T follicular helper cell (primary cell): ENCODE measurements at places on chromosomes 12 and 14.
A peak's percentile ranks its signal among the peaks of the same experiment; 100 is the strongest.

- DNase-seq, result no peak
Observed at GRCh38 chr14:96039633-96040311, 610 bp downstream of the C14orf132 start.

DNA sequence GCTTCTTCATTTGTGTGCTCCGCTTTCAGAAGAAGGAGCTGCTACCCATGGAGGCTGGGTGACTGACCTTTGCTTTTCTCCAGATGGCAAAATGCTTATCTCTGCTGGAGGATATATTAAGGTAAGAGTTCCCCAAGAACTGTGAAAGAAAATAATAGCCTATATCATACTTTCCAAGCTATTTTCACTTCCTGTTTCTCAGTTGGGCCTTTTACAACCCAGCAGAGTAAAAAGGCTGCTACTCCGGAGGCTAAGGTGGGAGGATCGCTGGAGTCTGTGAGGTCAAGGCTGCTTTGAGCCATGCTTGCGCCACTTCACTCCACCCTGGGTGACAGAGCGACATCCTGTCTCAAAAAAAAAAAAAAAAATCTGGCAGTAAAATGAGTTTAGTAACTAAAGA, 82.1 kb downstream of the APAF1 start:
- DNase-seq, result no peak

DNA sequence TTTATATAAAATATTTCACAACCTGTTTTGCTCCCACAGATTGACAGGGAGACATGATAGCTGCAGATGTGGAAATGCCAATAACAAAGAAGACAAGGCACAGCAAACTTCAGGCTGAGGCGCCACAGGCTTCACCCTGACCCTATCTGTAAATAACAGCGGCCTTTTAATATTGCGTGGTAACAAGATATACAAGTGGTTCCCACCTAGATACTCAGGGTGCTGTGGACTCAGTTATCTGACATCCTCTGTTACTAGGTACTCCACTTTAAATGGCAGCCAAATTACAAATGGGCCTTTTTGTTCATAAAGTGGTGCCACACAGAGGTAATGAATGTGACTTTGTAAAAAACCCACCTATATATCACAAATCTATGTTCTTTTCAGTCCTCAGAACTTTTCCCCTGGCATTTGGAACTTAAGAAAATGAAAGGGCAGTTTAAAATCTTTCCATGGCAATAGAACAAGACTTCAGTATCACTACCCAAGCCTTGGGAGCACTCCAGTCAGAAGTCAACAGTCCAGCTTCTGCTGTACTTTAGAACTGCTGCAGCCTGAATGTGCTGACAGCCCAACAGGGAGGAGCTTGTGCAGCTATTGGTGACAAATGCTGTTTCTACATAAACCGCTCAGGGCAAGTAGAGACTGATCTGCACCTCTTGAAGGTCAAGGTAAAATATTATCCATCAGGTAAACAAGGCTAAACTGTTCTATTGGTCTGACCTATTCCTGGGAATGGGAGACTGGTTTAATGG, 86.2 kb upstream of the DCD start:
- no peak for DNase-seq

GRCh38 chr14:24481622-24482324, 26.3 kb downstream of the CMA1 start:
- DNase-seq, result peak; percentile 7

- DNase-seq, result no peak
Observed at GRCh38 chr14:64676410-64677008, 27.7 kb upstream of the PLEKHG3 start.

DNA sequence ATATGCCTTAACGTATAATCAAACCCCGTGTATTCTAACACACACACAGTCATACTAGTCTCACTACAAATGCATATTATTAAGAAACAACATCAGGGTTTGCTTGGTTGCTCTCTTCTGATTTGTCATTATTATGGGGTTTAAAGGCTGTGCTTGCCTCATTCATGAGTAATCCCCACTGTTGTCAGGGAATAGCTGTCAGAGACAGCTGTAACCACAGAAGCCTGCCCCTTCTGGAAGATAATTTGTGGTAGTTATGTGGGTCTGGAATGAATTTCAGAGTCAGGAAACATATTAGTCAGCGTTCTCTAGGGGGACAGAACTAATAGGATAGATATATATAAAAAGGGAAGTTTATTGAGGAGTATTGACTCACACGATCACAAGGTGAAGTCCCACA, 456.9 kb upstream of the TMEM132C start:
- no peak for DNase-seq

- no peak for DNase-seq
Observed at GRCh38 chr14:49992901-49993339, 100.0 kb downstream of the ARF6 start.

DNA sequence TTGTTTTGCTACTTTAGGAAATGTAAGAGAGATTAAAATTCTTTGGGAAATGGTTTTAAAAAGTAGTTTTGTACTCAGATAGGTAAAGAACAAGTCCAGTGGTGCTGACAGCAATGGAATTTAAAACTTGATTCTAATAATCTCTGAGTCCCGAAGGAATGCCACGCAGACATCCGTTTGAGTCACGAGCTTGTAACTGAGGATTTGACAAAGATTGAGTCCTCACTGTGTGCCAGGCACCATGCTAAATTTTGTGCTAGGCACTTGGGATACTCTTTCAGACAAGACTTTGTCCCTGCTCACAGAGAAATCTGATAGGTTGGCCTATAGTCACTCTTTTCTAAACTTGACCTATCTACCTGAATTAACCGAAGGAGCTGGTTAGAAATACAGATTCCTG, 12.7 kb downstream of the FLRT2 start:
- DNase-seq, result no peak

DNA sequence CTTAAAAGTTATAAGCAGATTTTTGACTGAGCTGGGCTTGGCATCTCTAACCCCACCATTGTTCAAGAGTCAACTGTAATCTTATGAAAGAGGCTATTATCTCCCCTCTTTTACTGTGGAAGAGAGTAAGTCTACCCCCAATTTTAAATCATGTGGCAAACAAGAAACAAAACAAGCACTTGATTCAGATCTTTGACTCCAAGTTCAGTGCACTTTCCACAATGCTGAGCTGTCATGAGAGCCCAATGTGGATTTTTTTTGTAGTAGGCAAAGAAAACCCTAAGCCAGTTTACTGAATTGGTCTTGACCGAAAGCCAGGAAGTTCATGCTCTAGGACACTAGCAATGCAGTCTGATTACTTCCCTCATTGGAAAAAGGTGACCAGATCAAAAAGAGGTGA, 306.2 kb downstream of the GALC start:
- DNase-seq, result no peak

DNA sequence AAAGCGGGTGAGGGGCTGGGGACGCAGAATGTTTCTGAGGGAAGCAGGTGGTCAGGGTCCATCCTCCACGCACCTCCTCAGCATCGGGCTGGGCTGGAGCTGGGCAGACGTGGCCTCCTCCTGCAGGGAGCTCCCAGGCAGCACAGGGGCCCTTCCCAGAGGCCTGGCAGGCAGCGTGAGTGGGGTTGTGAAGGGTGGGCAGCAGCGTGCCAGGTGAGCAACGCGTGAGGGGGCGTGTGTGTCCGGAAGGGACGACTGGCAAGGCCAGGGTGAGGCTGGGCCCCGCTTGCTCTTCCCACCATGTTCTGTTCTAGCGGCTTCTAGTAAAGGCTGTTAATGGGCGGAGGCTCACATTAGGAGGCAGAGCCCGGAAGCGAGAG, 17.1 kb downstream of the ANKRD9 start:
- DNase-seq, result no peak

GRCh38 chr12:17301544-17301943, 695.6 kb upstream of the LMO3 start:
- no peak for DNase-seq

GRCh38 chr14:24984846-24985589, 64.9 kb downstream of the STXBP6 start:
- DNase-seq, result no peak

- no peak for DNase-seq
Observed at GRCh38 chr12:51793201-51793600, 55.3 kb downstream of the FIGNL2 start.

DNA sequence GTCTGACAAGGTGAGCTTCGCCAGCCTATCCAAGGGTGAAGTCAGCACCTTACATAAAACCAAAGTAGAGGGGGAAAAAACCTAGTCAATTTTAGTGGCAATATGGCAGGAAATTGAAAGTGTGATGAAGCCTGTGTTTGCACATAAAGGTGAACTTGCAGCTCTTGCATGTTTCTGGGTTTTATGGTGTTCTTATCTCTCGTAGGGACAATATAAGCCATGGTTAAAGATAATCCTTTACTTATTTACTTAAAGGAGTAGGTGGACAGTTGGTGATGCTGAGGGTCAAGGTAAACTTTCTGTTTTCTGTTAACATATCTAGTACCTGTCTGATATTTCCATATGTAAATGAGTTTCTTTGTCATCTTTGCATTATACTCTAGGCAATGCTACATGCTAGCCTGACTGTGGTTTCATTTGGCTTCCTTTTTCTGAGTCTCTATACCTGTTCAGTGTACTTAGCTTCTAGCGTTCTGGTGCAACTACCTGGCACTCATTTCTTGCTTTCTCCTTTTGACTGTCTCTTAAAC, 32.8 kb downstream of the CCDC91 start:
- no peak for DNase-seq

DNA sequence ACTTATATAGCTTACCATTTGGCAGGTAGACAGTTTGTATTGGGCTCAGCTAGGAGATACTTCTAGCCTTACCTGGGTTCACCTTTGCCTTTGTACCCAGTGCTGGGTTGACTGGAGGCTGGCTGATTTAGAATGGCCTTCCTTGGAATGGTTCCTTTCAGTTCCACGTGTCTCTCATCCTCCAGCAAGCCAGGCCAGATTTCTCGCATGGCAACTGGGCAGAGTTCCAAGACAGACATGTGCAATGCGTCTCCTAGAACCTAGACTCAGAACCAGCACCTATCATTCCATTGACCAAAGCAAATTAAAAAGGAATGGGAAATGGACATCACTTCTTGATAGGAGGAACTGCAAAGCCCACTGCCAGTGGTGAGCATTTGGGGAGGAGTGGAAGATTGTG, 79.1 kb upstream of the BDKRB2 start:
- DNase-seq, result no peak

- DNase-seq, result no peak
Observed at GRCh38 chr12:111295176-111295575, 73.7 kb downstream of the PHETA1 start.

DNA sequence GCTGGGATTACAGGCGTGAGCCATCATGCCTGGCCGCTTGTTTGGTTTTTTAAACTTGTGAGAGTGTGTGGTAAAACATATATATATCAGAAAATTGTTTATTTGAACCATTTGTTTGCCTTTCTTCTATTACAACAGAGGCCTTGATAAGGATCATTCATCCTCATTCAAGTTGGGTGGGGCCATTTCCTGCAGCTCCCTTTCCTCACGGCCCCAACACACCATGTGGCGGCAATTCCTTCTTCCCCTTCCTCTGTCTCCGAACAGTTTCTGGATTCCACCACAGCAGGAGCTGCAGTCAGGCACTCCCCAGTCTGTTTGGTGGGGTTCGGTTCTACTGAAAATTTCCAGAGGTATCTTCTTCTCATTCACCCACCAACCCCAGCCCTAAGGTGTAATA, 42.0 kb upstream of the RASSF3 start:
- DNase-seq, result no peak

DNA sequence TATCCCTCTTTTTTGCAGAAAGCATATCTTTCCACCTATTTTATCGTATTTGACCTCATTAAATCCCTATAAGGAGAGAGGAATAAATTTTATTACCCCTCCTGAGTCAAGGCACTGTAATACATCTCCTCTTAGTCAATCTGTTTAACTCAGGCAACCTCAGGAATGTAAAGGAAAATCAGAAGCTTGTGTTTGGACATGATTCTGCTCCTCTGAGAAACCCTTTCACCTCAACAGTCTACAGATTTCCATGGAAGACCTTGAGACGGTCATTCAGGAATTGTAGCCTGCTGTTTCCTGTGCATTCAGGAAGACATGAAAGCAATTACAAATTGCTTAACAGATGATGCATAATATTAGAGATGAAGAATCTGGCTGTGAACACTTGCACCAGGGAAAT, 360.8 kb downstream of the PAWR start:
- DNase-seq, result no peak

GRCh38 chr14:104359301-104359968, 220.1 kb upstream of the C14orf180 start:
- no peak for DNase-seq

- DNase-seq, result peak; percentile 33
Observed at GRCh38 chr12:57842342-57843294, 3.9 kb downstream of the CTDSP2 start.

DNA sequence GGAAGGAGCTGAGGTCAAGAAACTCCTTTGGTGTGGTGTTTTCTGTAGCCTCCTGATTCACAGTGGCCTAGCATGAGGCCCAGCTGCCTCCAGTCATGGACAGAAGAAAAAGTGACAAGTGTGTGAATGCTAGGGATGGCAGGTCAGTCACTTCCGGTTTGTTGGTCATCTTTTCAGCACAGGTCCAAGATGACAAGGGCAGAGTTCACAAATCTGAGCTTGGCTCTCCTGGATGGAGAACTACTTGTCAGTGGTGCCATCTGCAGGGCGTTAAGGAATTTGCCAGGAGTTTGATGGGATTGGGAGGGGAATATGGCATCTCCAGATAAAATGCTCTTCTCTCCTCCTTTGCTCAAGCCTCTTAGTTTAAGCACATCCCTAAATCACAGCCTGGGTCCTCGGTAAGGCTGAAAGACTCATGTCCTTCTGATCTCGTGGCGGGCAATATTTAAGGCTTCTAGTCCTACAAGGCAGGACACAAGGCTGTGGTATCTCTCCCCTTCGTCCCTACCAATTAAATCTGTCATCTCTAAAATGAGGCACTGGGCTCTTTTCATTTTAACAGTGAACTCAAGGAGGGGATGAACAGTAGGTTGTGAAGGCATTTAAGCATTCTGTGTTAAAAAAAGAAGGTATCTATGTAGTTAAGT, 10.0 kb downstream of the TUBA1B start:
- no peak for DNase-seq

- no peak for DNase-seq
Observed at GRCh38 chr12:116009805-116010204, 267.7 kb downstream of the MED13L start.

DNA sequence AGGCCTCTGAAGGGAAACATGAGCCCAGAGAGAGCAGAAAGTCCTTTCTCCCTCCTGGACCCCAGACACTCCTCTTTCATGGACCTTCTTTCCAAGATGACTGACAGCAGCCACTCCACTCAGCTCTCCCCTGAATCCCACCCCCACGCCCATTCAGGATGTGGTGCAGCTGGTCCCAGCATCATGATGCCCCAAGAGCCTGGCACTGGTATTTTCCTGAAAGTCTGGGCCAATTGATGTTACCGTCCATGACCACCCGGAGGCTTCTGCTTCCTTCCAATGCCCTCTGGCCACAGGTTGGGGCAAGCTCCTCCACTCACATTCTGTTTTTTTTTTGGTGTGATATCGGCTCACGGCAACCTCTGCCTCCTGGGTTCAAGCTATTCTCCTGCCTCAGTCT, 112.6 kb downstream of the CALM1 start:
- no peak for DNase-seq

GRCh38 chr12:86683568-86684304, 427.5 kb upstream of the MGAT4C start:
- DNase-seq, result no peak

GRCh38 chr14:93981316-93982229, 5.2 kb upstream of the ASB2 start:
- no peak for DNase-seq
